Adipocyte (in vitro differentiated cells): ENCODE measurements at places on chromosomes 1 and 21.

GRCh38 chr1:158961178-158961577, 29.8 kb downstream of the PYHIN1 start:
- DNase-seq = no peak

GRCh38 chr1:216926720-216927510, 203.7 kb upstream of the ESRRG start:
- DNase-seq = peak; percentile 2

GRCh38 chr1:89429062-89429461, 65.2 kb downstream of the GBP6 start:
- no peak for DNase-seq

GRCh38 chr1:242890192-242890741, 364.8 kb downstream of the CEP170 start:
- peak; percentile 8 for DNase-seq

- no peak for DNase-seq
These were observed 78.9 kb upstream of the ACTRT2 start for GRCh38 chr1:2942410-2942809.

- DNase-seq = peak; percentile 18
These were observed 18.0 kb downstream of the SERTAD4 start for GRCh38 chr1:210250665-210250997.

DNA sequence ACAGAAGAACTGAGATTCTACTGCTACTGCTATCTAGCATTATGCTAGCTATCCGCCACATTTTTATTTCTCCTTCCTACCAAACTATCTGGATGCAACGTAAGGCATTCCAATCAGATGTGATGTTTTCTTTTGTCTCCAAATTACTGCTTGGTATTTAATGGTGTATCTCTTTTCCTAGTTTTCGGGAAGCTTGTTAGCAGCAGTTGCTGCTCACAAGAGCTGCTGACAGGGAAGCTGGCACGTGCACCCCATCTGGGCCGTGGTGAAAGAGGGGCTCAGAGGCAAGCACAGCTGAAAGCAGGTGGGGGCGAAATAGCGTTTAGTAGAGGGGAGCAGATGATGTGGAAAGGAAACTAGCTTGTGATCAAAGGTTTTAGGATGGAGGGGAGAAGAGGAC, 57.3 kb downstream of the JAK1 start:
- DNase-seq = no peak

GRCh38 chr1:67676946-67677345, 8.1 kb upstream of the GADD45A start:
- DNase-seq = no peak

GRCh38 chr1:85911742-85912141, 203.5 kb upstream of the ZNHIT6 start:
- DNase-seq = no peak
